NCI-H748 treated with DMSO at 0.1 percent for 48 hours (cell line): ENCODE measurements at places on chromosomes 11 and 22.

- DNase-seq, result no peak
These were observed 1.0 kb upstream of the ADSL start for GRCh38 chr22:40345271-40345670.

GRCh38 chr22:44969817-44970216 is 40.0 kb downstream of the PHF21B start:
- DNase-seq, result no peak

DNA sequence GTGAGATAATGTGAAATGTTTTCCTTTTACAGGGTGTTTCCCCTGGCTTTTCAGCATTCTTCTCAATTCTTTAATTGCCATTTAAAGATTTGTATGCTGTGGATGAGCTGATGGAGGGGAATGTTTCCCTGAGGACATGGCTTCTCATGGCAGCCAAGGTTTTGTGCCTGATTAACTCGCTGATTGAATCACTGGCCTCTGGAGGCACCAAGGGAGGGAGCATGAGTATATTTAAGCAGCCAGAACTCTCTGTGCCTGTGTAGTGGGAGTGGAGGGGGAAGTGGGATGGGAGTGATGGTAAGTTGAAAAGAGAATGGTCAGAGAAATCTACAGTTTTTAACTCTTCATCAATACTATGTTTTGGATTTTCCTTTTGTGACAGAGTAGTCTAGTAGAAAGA is 88.7 kb downstream of the STIM1 start:
- no peak for DNase-seq

DNA sequence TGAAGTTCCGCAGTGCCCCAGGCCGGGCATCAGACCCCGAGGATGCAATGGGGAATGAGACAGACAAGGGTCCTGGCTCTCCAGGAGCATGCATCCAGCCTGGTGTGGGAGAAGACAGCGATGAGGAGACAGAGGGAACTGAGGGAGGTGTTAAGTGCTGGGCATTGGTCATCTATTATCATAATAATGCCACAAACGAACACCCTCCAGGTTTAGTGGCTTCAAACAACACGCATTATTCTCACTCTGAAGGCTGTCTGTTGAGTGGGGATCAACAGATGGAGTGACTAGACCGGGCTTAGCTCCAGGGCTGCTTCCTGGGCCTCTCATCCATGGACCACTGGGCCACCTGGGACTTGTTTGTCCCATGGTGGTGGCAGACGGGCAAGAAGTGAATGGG is 48.6 kb downstream of the MCM5 start:
- DNase-seq, result no peak

DNA sequence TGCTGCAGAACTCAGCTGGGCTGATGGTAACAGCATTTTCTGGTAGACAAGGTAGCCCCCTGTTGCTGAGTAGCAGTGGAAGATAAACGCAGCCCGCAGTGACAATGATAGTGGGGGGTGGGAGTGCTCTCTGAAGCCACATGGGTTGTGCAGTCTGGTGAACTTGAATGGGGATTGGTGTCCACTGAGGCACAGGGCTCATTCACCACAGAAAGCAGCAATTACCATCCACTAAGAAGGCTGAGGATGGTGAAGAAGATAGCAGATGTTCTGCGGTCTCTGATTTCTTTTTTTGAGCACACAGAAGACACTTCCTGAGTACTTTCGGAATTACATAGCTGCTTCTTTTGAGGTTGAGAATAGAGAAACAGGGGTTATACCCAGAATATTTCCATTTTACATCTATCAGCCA is 150.3 kb downstream of the LRRC4C start:
- no peak for DNase-seq
